ENCODE measurements at places on chromosomes 3 and 15.

DNA sequence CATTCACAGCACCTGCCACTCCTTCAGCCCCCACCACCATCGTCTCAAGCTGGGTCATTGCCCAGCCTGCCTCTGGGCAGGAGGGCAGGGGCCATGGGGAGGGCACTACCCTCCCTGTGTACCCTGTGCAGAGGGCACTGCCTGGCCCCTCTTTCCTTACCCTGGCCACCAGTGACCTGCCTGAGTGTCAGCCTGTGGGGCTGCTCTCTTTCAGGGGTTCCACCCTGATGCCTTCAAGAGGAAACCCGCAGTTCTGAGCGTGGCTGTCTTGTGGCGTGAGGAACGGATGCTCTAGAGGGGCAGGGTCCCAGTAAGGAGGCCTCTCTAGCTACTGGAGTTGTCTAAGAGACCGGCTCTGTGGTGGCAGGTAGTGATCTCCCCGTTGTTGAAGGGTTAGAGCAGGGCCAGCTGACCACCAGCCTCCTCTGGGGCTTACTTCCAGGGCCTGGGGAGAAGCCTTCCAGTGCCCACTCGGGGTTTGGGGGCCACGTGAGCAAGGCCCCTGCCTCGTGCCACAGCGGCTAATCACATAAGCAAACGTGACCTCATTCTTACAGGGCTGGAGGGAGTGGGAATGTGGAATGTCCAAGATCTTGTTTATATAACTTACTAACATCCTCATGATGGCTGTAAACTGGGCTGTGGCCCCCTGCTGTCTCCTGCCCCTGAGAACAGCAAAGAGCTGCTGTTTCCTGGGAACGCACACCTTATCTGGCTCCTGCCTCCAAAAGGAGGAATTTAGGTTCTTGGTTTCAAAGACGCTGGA is 31.4 kb upstream of the SEC13 start:
- DNase-seq = no peak

DNA sequence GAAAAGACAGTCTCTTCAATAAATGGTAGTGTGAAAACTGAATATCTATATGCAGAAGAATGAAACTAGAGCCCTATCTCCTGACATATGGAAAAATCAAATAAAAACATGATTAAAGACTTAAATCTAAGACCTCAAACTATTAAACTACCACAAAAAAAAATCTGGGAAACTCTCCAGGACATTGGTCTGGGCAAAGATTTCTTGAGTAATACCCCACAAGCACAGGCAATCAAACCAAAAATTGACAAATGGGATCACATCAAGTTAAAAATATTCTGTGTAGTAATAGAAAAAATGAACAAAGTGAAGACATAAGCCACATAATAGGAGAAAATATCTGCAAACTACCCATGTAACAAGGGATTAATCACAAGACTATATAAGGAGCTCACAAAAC is 286.4 kb downstream of the TBC1D5 start:
- DNase-seq = no peak

- DNase-seq = no peak
Measured at GRCh38 chr15:43370310-43370974, 401 bp downstream of the ZSCAN29 start.

DNA sequence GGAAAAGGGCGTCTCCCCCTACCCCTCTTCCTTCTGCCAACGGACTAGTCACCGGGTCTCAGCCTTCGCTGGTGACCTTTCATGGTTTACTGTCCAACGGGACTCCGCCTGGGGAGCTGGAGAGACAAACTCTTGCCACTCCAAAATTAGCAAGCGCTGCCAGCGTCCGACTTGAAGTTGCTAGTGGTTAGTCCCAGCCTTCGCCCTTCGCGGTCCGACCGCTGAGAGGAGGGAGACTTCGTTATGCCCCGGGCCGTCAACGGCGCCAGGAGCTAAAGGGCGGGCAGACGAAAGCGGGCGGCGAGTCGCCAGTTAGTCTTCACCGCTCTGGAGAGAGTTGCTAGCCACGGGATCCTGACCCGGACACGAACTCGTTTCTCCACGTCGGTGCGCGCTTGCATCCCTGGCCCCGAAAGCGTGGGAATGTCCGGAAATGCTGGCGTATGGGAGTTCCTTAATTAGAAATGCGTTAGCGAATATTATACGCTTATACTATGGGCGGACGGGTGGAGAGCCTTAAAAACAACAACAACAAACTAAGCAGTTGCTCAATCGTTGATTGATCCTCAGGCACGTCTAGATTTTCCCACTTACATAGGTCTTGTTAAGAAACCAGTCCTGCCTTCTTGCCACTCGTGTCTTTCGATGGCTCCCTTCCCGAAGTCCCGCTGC is 716 bp downstream of the SMC4 start:
- peak; percentile 13 for DNase-seq

DNA sequence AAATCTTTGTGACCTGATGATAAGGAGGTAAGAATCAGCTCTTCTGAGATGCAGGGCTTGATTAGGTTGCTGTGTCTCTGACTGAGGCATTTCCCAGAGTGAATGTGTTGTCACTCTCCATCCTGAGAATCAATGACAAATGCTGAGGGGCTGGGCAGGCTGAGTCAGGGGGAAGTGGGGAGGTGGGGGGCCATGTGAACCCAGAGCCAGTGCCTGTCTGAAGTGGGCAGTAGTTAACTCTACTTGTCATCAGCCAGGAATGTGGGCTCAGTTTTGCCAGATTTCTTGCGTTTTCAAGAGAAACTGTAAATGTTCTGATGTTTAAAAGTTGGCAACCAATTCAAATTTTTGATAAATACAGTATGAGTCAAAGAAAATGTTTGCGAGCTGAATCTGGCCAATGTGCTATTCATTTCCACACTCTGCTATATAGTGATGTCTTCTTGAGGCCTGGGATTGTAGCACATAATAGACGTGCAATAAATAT is 3.1 kb upstream of the BNC1 start:
- no peak for DNase-seq

GRCh38 chr3:140086642-140087041 is 151.7 kb downstream of the CLSTN2 start:
- DNase-seq = no peak

DNA sequence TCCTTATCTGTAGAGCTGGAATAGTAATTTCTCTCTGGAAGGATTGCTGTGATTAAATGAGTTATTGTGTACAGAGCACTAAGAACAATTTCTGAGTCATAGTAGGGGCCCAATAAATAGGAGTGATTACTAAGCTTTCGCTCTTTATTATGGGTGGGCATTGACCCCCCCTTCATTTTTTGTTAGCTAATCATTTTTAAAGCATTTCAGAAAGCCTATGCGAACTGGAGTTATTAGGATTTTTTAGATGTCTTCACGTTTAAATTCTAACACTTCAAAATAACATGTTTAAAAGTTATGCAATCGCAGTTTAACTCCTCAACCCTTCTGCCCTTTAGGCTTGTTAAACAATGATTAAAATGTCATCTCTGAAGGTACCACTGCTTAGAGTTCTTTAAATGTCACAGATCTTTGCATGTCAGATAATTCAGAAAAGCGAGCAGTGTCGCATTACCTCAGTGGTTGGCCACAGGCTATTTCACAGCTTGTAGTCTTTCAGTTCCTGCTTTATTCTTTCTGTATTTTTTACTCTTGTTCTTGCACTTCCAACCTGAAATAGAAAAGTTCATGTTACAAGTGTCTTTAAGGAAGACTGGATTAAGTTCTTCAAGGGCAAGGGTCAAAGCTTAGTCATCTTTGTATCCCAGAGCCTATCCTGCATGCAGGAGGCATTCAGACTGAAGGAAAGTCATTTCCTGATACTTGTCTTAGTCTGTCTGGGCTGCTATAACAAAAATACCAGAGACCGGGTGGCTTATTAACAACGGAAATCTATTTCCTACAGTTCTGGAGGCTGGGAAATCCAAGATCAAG is 102.9 kb downstream of the FNDC3B start:
- no peak for DNase-seq

DNA sequence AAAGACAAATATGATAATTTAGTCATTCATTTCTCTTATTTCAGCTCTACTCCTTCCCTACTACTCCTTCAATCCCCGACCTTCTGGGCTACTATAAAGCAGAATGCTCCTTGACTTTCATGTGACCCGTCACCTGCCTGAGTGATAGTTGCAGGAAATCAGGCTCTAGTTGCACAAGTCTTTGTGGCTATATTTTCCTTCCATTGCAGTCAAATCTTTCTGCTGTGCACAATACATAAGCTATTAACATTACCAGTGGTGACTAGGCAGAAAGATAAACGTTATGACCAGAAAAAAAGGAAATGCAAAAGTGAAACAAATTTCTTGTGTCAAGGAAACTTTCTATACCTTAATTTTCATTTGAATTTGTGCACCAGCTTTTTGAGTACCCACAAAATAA is 2.3 kb downstream of the SUCNR1 start:
- DNase-seq = no peak

DNA sequence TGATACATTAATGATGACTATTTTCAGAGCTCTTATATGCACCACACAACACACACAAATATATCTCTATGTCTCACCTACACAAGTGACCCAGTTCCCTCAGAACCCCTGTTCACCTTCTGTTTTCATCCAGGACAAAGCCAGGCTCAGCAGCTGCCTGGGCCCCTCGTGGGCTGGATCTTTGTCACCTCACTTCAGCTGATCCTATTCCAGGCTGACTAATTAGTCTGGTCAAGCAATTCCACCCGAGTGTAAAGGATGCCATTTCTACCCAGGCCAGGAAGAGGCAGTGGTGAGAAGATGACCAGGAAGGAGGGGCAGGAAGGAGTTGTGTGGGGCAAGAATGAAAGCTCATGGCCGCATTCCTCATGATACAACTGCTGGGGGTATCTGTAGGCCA is 62.3 kb downstream of the DHX30 start:
- no peak for DNase-seq
